Activated naive CD4-positive, alpha-beta T cell treated with anti-CD3 and anti-CD28 coated beads, Interleukin-2, amount 50 U/mL, for 16 hours (primary cell): ENCODE measurements at places on chromosomes 1 and 21.

- DNase-seq, result no peak
These were observed 3.3 kb upstream of the GBP1 start for GRCh38 chr1:89068291-89068690.

DNA sequence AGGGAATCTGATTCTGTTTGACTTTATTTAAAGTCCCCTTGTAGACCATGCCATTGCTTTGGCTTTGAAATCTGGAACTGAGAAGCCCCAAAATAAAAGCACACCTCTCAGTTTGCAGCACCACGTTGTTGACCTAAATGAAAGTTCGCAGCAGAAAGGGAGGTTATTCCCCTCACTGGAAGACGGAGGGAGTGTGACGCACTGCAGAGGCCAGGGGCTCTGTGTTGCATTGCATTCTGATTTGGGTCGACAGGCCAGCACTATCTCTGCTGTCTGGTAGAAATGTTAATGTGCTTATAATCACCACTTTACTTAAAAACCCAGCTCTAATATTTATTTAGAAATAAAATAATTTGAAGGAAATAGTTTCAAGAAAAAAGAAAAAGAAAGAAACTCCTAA lies 675.2 kb upstream of the NR5A2 start:
- no peak for DNase-seq

- DNase-seq, result no peak
These were observed 1.4 kb upstream of the GJC2 start for GRCh38 chr1:228148196-228148861.

GRCh38 chr1:94339206-94339927 lies 78.8 kb upstream of the ABCD3 start:
- no peak for DNase-seq

- DNase-seq, result no peak
These were observed 109.1 kb upstream of the GADD45A start for GRCh38 chr1:67575861-67576260.

DNA sequence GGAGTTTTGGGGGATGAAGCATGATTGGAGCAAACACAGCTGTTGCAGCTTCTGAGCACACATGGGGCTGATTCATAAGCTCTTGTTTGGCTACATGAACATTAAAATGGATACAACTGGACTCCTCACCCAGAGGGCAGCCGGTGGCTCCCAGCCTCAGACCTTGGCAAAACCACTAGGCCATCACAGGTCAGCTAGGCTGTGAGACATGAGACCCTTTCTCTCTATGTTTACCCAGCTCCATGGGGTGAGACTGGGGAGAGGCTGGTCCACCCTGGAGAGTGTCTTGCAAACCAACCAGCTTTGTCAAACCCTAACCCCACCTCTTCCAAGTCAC lies 388.7 kb downstream of the PTPRU start:
- DNase-seq, result no peak
